AG04449 (cell line): ENCODE measurements at places on chromosomes 6 and 20.

GRCh38 chr6:163820745-163821458 lies 406.4 kb downstream of the QKI start:
- no peak for DNase-seq

DNA sequence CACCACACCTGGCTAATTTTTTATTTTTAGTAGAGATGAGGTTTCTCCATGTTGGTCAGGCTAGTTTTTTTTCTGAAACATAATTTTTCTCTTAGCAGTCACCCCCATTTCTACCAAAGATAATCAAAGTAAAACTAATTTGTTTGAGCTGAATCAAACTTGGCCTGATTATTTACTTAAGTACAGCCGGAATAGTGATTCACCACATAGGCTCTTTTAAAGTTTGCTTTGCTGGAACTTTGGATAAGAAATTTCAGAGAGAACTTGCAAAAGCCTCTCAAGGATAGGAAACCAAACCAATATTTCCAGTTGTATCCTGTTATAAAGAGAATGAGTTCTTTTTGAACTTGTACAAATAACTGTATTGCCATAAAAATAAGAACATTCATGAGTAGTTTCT lies 105.0 kb upstream of the SYNCRIP start:
- DNase-seq = peak; percentile 47

- DNase-seq = no peak
These were observed 7.9 kb downstream of the GPLD1 start for GRCh38 chr6:24481449-24481848.

GRCh38 chr6:167441715-167442206 lies 116.9 kb downstream of the TTLL2 start:
- no peak for DNase-seq

DNA sequence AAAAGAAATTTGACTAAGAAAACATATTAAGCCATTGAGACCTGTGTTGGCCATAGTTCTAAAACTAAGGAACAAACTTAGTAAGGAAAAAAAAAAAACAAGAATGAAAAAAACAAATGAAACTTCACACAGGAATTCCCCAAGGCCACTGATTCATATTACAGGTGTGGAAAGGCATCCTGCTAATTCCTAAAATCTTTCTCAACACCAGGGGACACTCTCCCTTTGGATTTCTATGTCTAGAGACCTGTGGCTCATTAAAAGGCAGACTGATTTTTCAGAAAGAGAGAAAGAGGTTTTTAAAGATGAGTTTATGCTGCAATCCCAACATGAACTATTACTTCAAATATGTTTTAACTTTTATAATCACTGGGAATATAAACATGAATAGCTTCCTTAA lies at the start of gene OR12D1:
OR12D1 (plus strand) TSS at position 341 of the 400 bp plus-strand sequence.
- no peak for DNase-seq

- DNase-seq = no peak
These were observed 336.9 kb upstream of the PREP start for GRCh38 chr6:105739764-105740163.

- DNase-seq = no peak
These were observed 83.4 kb downstream of the TXNDC5 start for GRCh38 chr6:7827142-7827541.

DNA sequence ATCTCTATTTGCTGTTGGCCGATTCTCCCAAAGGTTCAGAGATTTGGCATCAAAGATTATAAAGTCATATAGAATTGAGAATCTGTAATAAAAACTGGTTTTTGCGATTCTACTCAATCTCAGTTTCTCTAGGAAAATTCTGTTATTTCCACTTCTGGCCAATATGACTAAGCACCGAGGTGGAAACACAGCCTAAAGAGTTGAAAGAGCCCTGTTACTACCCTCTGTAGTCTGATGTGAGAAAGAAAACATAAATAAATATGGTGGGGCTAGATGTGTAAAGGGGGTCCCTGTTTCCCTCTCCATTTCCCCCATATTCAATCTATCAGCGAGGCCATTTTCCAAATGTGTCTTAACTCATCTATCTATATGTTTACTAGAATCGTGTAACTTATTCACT lies 83.4 kb downstream of the PRDM1 start:
- no peak for DNase-seq

DNA sequence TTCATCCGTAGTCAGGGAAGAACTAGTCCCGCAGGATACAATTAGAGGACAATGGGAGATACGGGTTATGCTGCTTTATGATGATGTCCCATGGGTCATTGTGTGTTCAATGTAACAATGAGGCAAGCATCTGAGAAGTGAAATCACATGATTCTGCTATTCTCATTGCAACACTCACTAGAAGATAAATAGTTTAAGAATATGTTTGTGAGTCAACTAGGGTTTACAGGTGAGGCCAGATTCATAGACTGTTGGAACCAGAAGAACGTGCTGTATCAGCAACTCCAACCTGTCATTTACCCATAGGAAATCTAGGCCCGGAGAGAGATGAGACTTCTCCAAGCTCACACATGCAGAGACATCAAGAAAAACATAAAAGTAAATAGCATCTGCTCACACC lies 80.8 kb downstream of the SCML4 start:
- DNase-seq = no peak

DNA sequence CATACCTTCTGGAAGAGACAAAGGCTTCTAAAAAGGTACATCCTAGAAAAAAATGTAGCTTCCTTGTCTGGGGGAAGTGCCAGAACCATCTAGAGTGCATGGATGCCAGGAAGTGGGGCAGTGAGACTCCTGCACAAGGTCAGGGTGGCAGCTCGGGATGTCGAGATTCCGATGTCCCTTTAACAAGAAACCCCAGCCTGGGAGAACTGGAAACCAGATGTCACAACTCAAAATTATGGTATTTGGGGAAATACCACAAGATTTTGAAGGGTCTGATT lies 168.4 kb downstream of the ZDHHC14 start:
- DNase-seq = no peak

GRCh38 chr20:17688965-17689364 lies 6.9 kb upstream of the RRBP1 start:
- no peak for DNase-seq

DNA sequence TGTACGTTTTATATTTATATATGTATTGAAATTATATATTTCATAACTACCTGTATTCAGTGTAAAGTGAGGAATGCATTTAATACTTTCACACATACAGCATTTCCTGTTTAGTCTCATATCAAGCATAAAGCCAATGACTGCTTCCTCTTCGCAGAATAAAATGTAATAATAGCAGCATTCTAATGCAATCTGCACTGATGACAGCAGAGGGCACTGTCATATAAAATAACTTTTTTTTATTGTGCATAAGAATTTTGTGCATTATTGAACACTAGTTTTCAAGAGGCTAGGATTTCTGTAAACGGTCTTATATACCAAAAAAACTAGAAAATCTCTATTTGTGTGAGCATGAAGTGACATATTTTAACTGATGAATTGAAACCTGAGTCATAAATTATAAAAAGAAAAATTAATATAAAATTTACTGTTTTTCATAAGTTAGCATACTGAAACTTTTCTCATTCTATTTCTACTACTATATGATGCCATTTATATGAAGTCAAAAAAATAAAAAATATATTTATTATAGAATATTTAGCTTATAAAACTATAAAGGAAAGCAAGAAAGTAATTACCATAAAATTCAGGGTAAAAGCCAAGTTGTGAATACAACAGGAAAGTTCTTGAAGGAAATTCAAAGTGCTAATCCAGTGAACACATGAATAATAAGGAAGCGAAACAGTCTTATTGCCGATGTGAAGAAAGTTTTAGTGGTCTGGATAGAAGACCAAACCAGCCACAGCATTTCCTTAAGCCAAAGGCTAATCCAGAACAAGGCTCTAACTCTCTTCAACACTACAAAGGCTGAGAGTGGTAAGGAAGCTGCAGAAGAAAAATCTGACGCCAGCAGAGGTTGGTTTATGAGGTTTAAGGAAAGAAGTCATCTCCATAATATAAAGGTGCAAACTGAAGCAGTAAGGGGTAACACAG lies 36.3 kb downstream of the RNF146 start:
- no peak for DNase-seq

DNA sequence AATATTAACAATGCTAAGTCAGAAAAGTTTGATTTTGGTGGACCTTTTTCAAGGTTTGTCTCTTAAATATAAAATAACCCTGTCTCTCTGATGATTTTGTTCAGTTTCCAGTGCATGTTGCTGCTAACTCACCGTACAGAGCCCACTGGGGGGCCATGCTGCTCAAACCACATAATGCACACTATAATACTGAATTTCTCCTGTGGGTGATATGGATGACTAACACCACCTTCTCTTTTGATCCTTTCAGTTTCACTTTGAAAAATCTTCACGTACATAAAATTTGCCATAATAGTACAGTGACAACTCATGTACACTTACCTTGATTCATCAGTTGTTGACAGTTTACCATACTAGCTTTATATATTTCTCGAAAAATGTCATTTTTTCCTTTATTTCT lies 506.6 kb upstream of the MAN1A1 start:
- DNase-seq = no peak

DNA sequence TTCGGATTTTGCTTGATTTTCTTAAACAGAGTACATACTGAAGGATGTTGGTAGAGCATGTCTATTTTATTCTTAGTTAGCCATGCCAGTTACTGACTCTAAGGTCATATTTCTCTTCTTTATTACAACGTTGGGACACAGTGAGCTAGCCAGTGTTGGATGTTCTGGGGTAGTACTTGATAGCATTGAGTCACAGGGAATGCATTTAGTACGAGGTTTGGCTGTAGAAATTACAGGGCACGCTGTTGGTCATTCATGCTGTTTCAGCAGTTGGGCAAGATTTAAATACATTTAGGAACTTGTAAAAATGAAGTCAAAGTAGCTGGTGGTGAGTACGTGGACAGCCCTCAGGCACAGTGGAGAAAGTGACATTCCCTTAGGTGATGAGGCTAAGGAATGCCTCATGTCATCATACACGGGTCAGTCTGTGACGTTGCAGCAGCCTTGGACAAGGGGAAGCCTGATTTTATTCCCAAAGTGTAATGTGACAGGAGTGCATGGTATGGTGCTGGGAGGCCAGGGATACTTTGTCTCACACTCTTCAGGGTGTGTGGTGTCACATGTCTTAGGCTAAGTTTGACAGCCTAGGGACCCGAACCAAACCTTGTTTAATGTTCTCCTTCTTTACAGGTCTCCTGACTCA lies 57.7 kb upstream of the SLC22A1 start:
- no peak for DNase-seq

DNA sequence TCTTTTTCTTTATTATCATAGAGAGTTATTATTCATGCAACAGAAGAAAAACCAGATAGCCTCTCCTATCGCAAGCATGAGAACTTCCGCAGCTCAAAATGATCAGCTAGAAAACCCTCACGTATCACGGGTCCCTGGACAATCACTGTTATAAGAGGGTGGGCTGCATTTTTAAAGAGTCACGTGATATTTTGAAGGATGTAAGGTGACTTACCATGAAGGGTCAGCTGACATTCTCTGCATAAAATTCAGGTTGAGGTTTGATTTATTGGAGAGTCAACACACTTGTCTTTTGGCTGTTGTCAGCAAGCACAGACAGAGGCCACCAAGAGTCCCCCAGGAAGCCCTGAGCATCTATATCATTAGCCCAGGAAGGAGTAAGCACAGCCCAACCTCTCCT lies 39.5 kb downstream of the ID4 start:
- DNase-seq = no peak

DNA sequence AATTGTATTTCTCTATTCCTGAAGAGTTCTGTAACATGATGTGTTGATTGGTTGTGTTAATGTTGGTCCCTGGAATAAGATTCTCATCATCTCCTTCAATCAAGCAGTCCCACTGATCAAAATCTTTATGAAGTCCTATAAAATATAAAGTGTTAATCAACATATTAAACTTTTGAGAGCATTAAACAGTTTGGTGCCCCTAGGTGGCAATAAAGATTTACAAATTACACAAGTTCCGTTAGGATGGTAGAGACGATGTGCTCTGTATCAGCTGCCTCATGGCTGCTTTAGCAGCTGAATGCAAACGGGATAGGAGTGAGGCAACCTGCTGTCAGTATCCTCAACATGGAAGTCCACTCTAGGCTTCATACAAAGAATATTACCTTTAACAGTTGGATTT lies 16.9 kb downstream of the TDRD6 start:
- no peak for DNase-seq

DNA sequence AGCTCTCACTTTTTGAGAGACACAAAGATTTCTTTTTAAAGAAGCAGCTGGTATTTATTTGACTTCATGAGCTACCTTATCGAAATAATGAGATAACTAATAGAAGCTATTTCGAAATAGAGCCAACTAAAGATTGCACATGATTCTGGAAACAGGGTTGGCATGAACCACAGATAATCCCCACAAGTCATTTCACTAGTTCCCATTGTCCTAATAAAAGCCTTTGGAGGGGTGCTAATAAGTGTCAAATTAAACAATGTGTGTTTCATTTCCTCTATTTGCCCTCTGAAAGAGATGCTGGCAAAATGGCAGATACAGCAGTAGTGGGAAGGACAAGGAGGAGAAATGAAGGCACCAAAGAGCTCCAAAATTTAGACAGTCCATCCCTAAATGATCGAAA lies 78.6 kb upstream of the RIPOR2 start:
- no peak for DNase-seq

DNA sequence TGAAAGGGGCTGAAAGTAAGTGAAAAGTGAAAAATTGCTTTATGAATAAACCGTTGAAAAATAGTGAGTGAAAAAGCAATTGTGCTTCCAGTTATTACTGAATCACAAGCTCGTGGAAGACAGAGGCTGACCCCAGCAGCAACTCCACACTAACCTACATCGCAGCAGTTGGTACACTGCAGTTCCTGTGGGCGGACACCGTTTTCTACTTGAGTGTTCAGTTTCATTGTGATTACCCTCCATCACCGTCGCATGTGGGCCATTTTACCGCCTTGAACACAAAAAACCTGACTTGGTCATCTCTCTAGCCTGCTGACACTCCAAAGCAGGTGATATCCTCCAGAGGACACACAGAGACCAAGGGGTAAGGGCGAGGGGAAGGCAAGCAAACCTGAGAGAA lies 28.4 kb downstream of the PRDM1 start:
- no peak for DNase-seq

GRCh38 chr6:97275804-97276203 lies 7.2 kb downstream of the MMS22L start:
- no peak for DNase-seq

GRCh38 chr20:58678806-58679205 lies 13.8 kb upstream of the NPEPL1 start:
- DNase-seq = no peak

DNA sequence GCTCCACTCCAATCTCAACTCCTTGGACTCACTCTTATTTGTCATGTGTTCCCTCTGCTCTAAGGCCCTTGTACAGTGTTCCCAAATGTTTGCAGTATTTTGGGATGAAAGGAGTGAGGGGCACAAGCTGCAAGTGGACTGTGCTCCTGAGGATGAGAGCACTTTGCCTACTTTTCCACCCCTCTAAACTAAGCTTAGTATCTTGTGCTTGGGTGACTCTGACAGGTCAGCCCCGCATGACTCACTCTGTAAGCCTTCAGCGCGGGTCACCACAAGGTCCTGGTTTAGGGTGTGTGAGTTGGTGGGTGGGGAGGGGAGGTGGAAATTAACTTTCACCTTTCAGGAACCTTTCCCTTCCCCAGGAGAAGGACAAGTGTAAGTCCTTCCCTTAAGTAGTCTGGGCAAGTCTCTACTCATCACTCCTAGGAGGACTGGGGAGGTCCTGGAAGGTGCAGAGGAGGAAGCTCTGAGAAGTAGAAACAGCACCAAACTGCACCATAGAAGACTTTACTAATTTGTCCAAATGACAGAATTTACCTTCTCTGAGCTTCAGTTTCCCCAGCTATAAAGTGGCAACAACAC lies 68.8 kb upstream of the EPB41L1 start:
- no peak for DNase-seq

- no peak for DNase-seq
These were observed 8.6 kb downstream of the BMP7 start for GRCh38 chr20:57257701-57258453.
